ENCODE measurements at places on chromosomes 16 and 17.

- no peak for DNase-seq
These were observed 16.7 kb upstream of the HEATR6 start for GRCh38 chr17:60095381-60095780.

DNA sequence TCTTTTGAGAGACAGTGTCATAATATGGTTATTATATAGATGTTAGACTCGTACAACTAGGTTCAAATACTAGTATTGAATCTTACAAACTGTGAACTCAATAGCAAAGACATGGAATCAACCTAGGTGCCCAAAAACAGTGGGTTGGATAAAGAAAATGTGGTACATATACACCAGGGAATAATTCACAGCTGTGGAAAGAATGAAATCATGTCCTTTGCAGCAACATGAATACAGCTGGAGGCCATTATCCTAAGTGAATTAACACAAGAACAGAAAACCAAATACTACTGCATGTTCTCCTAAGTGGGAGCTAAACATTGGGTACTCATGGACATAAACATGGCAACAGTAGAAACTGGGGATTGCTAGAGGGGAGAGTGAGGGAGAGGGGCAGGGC lies 8.1 kb downstream of the PHKB start:
- DNase-seq, result no peak

DNA sequence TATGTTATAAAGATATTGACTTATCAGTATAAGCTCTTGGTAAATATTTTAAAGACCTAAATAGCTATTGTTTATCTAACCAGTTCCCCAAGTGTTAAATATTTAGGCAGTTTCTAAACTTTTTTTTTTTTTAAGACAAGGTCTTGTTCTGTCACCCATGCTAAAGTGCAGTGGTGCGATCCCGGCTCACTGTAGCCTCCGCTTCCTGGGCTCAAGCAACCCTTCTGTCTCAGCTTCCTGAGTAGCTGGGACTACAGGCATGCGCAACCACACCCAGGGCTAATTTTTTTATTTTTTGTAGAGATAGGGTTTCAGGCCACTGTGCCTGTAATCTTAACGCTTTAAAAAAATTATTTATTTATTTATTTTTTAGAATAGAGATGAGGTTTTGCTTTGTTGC lies 43.5 kb downstream of the SNX29 start:
- DNase-seq, result no peak

- no peak for DNase-seq
These were observed 38.6 kb downstream of the SYNRG start for GRCh38 chr17:37570527-37571093.

- DNase-seq, result no peak
These were observed 1.1 kb downstream of the ADAM11 start for GRCh38 chr17:44759916-44760243.

DNA sequence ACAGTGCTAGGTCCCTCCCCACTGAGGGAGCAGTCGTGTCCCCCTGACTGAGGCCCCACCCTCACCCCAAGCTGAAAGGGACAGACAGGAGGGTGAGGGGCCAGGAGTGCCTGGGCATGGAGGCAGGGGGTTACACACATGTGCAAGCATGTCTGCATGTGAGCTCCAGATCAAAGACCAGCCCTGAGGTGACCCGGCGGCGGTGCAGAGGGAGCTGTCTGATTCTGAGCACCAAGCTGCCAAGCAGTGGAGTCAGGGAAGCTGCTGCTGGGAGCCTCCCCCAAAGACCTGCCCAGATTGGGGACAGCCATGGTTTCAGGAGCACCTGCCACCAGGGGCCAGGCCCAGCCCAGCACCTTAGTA lies 5.5 kb downstream of the DLX3 start:
- DNase-seq, result no peak

DNA sequence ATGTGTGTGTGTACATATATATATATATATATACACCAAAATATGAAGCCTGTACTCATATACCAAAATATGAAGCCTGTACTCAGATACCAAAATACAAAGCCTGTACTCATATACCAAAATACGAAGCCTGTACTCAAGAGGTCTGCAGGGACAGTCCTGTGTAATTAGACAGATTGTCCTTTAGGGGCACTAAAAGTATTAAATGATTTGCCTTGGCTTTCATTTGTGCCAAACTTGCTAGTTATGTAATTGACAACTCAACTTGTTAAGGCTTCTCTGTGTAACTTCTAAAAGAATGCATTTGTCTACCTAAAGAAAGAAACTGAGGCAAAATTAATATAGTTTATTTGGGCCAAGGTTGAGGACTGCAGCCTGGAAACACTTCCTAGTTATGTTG lies 30.8 kb upstream of the DHX40 start:
- DNase-seq, result no peak

DNA sequence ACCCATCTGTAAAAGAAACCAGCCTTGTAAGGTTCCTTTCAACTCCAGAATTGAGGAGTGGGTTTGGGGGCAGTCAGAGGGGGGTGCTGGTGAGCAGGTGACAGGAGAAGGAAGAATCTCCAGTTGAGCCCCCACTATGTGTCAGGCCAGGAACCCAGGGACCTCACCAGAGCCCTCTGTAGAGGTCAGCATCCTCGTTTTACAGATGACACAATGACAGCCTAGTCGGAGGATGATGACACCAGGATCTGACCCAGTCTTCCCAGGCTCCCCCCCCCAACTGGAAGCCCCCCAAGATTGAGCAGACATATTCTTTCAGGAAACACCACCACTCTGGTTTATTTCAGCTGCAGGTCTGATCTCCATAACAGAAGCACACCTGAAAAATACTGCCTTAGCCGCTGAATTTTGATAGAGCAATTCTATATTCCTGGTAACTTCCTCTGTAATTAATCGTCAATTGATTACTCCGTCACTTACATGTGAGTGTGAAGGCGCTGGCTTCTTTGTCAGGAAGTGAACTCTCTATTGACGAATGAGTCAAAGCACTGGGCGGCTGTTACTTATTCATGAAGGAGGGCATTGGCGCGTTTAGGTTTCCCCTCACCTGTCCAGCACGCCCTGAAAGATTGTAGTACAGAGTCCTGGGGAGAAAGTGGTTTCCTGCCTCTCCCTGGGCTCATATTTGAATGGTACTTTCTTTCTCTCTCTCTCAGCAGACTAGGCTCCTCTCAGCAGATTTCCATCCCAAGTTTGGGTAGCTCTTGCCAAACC lies 21.2 kb downstream of the SOCS3 start:
- no peak for DNase-seq

DNA sequence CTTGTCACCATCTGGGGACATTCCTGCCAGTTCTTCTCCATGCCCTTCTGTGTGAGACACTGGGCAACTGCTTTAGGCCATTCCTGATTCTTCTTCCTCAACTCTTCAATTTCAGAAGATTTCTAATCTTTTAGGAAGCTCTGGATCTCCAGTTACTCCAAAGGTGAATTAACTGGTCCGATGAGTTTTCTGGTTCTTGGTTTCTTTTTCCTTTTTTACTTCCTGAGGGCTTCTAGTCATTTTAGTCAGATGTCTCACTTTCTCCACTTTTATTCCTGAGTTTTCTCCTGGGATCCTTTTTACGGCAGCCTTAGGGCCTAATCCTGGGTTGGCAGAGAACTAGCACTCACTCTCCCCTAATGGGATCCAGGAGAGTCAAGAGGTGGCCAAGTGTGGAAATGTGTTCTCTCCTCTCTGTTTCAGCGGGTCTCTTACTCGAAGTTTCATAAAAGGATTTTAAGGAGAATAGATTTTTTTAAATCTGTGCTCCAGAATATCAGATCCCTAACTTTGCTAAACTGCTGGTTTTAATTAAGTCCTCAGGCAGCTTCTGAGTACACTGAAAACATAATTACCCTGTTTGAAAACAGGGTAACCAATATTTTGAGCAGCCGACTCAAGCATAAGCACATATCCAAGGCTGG lies 107.6 kb downstream of the RMI2 start:
- no peak for DNase-seq
